ENCODE measurements at places on chromosomes 12 and 14. TPM values are rescaled to one million over a fixed set of nuclear protein-coding genes. Genes with fewer than 3 reads are reported as not detected.

GRCh38 chr12:72269491-72269890, 2.7 kb upstream of the TRHDE start:
- peak; percentile 59 for DNase-seq

- DNase-seq, result no peak
Measured at GRCh38 chr12:119423285-119423684, 88.8 kb downstream of the CCDC60 start.

Gene SIX4
- total RNA-seq, result 20.5 TPM

DNA sequence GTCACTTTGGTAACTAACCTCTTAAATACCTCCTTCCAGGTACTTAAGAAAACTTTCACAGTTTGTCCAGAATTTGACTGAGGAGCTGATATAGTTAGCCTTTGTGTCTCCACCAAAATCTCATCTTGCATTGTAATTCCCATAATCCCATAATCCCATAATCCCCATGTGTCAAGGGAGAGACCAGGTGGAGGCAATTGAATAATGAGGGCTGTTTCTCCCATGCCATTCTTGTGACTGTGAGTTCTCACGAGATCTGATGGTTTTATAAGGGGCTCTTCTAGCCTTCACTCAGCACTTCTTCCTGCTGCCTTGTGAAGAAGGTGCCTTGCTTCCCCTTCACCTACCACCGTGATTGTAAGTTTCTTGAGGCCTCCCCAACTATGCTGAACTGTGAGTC, 7.8 kb upstream of the NOVA1 start:
- no peak for DNase-seq

- no peak for DNase-seq
Measured at GRCh38 chr14:92706386-92706785, 42.0 kb downstream of the LGMN start.

Measured in G401 (cell line).